Camera-type eye (tissue), 1 donor: ENCODE measurements at places on chromosomes 3 and 15. TPM values are rescaled to one million over a fixed set of nuclear protein-coding genes. Genes with fewer than 3 reads are reported as not detected.

The P3H2 gene
- 46.3 TPM for total RNA-seq

The FOXB1 gene
- total RNA-seq = not detected

The SLC49A4 gene
- total RNA-seq = 24.1 TPM

The NOX5 gene
- total RNA-seq = 0.55 TPM

The GP5 gene
- 1.1 TPM for total RNA-seq

The CCDC39 gene
- total RNA-seq = 0.66 TPM

The ITPKA gene
- 2.6 TPM for total RNA-seq

The CHRFAM7A gene
- total RNA-seq = 9.5 TPM

The MED12L gene
- total RNA-seq = 16.4 TPM

The KNG1 gene
- total RNA-seq = not detected

The PDE8A gene
- total RNA-seq = 48.8 TPM

The EPHB1 gene
- total RNA-seq = 8.7 TPM
